ENCODE measurements at places on chromosomes 11 and 22.

DNA sequence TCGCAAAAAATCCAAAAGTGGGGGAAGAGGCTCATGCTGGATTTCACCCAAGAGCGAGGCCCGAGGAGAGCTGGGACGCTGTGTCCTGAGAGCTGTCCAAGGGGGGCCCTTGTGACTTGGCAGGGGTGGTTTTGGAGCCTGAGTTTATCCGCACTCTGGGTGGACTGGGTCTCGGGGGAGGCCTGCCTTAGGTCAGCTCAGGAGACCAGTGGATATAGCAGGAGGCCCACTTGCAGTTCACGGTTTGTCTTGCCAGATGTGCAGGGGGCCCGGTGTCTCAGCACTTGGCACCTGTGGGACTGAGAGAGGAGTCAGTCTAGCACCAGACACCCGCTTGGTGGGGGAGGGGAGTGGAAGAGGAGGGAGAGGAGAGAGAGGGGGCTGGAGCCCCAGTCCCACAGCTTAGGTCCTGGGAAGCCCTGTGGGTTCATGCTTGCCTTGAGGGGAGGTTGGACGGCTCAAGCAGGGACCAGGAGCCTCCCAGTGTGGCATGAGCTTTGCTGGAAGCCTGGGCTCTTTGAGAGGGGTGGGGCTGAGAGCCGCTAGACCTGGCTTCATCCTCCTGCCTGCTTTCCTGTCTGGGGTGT, 33.4 kb downstream of the PARVB start:
- DNase-seq, result no peak

DNA sequence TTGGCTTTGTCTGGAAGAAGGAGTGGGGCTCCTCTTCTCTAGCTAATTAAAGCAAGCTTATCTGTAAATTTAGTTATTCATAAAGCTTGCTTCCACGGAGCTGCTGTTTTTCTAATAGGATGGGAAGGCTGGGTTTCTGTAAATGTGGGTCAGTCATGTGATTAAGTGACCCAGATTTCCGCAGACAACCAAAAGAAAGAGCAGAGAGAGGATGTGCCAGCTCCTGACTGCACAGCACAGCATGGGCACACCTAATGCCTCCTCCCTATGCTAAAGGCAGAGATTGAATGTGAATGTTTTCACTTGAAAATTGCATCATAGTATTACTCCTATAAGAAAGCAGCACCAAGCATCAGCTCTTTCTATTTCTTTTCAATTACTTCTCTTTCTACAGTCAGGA, 160.2 kb downstream of the FAT3 start:
- DNase-seq, result no peak

GRCh38 chr11:31102316-31102715, 267.2 kb downstream of the DCDC1 start:
- no peak for DNase-seq

- no peak for DNase-seq
Measured at GRCh38 chr11:62710001-62710345, 2.5 kb downstream of the GNG3 start.

DNA sequence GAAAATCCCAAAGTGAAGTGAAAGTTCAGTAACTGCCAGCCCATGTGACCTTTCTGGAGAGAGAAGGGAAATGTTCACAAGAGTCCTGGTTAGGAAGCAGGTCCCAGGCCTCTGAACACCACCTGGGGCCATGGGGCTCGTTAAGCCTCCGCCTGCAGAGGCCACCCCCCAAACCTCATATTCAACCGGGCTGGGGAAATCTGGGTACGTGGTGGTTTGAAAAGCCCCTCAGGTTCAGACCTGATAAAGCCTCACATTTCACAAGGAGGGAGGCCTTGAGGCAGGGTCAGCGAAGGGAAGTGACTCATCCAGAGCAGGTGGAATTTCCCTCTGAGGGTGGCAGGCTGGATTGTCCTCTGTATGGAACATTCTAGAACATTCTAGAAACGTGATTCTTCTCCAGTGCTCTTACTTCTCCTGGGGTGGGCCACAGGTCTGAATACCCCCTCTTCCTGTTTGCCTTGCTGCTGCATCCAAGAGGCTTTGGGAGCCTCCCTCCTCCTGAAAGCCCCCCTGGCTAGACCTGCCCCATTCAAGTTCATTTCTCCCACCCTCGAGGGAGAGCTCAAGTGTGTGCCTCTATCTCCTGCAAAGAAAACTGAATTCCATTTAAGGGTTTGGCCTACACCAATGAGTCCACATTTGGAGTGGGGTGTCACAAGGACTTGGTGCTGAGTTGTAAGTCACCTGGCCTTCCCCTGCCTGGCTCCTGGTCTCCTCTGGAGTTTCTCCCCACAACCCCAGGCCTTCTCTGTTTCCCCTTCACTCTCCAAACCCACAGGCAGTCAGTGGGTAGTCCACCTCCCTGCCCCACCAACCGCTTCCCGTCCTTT, 6.3 kb downstream of the FXYD2 start:
- DNase-seq, result no peak

DNA sequence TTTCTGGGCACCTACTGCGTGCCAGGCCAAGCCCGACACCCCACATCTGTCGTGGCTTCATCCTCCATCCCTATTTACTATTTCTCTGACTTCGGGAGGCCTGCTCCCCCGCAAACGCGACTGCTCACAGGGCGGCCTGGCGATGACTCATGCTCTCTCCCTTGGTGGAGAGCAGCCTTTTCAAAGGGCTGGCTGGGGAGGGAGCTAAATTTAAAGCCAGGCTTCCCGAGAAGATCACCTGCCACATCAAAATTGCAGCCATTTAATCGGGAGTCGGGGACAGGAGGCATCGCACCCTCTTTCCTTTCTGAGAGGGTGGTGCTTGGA, 24.9 kb upstream of the SHISAL1 start:
- DNase-seq, result no peak

DNA sequence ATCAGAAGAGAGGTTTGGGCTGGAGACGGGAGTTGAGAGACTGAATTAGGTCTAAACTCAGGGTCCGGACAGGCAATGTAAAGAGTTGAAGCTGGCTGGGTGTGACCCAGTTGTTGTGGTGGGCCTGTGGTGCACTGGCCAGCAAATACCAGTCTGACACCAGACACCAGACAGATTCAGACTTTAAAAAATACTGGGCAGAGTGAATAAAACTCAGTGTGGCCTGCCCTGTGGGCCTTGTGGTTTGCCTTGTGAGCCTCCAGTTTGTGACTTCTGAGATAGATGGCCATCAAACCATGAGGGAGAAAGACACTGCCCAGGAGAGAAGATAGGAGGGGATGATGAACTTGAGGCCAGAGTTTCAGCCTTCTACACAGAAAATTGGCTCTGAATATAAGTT, 25.8 kb downstream of the RCN1 start:
- DNase-seq, result no peak

DNA sequence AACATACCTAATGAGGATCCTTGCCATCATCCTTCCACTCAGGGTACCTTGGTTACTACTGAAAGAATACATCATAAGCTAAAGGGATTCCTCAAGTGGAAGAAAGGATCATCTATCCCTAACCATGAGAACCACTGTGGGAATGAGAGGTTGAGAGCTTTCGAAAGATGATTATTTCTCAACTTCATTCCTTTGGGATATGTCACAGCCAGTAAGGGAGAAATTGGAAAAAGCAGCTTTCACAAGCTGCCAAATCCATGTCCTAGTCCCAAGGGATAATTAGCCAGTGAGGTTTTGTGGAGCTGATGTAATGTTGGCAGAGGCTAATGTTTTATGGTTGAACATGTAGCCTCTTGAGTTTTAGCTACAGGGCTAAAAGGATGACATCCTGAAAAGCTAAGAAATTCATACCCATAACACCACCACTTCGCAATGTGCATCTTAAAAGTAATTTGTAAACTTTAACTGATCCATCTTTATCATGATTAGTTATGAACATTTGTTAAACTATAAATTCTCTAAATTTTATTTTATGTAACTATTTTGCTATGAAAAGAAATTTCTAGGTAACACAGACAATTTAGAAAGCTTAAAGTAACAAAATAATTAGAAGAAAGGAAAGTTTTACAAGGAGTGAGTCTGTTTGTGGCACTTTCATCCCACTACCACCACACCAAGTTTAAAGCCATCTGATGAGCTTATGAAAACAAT, 123.9 kb downstream of the MRTFA start:
- DNase-seq, result no peak

- DNase-seq, result no peak
Measured at GRCh38 chr11:69327741-69328191, 33.8 kb downstream of the MYEOV start.

GRCh38 chr11:30585892-30586250, 282 bp downstream of the MPPED2 start:
- no peak for DNase-seq

DNA sequence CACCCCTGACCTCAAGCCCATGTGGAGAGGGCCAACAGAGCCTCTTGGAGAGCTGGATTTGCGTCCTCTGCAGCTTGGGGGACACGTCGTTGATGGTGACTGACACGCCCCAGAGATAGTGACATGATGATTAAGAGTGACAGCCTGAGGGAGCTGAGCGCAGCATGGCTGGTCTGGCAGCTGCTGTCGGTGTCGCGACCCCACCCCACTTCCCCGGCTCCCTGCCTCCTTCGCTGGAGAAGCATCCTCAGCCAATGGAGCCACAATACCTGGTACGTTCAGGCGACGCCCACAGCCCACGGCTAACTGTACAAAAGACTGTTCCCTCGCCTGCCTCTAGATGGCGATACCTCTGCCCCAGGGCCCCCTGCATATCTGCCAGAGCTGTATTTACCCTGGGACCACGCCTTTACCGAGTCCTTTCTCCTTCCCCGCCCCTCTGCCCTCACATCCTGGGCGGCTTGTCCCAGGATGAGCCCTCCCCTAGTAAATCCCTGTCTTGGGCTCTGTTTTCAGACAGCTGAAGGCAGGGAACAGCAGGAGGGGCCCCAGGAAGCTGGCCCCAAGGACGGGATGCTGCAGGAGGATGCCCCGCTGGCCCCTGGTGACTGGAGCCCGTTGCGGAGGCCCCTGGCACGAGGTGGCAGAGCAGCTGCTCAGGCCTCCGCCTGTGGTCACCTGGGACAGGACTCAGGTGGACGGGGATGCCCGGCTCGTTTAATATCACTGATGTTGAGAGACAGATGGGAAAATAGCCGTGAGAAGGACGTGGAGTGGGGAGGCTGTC, 90.6 kb downstream of the RPS6KA4 start:
- peak; percentile 74 for DNase-seq

GRCh38 chr11:17150521-17150920, 57.3 kb downstream of the PIK3C2A start:
- no peak for DNase-seq

GRCh38 chr11:32065865-32066629, 24.8 kb upstream of the RCN1 start:
- DNase-seq, result no peak

Data from HCT116 (cell line).